Right cardiac atrium (tissue), 5 donors: ENCODE measurements at places on chromosomes 5 and 9.

DNA sequence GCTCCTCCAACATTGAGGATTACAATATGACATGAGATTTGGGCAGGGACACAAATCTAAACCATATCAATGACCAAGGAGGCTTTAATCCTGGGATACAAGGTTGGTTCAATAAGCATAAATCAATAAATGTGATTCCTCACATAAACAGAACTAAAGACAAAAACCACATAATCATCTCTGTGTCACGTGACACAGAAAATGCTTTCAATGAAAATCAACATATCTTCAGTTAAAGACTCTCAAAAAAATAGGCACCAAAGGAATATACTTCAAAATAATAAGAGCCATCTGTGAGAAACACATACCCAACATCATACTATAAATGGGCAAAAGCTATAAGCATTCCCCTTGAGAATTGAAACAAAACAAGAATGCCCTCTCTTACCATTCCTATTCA is 604.9 kb downstream of the SEMA5A start:
- DNase-seq = no peak

DNA sequence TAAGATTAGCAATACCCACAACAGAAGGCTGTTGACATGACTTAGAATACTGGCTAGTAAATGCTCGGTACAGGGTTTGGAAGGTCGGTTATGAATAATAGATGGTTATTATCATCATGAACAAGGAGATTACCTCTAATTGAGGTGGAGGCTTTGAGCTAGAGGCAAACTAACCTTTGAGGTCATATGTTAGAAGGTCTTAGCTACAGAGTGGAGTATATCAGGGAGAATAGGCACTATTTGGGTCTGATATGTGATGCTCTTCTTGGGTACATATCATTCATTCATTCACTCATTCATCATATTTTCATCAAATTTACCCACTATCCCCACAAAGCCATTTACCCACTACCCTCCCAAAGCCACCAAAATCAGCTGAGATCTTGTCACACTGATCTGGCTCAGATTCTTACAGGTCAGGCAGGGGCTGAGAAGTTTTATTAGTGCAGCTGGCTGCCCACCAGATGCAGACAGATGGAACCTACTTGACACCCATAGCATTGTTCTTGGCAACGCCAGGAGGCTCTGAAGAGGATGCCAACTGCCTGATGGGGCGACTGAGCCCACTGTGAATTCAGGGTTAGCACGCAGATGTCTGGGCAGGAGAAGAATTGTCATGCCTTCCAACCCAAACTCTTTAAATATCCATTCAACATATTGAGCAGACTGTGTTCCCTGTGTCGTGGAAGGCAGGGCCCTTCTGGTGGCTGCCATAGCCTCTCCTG is 90.2 kb upstream of the SH3PXD2B start:
- DNase-seq = no peak

DNA sequence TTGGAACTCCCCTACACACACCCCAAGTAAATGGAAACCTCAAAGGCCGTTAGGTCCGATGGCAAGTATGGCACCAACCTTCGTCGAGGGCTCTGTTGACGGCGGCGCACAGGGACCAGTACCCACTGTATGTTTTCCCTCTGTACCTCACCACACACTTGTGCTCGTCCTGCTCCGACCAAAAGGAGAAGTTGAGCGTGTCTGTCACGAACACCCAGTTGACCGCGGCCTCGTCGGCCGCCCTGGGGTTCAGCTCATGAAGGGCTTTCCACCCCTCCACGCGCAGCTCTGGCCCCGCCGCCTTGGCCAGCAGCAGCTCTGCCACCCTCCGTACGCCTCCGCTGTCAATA is 24.0 kb downstream of the HNRNPK start:
- DNase-seq = peak; percentile 79

GRCh38 chr9:71504636-71505035 is 263.7 kb downstream of the CEMIP2 start:
- DNase-seq = no peak

GRCh38 chr5:4883360-4883759 is 256.8 kb upstream of the ADAMTS16 start:
- DNase-seq = peak; percentile 75

- peak; percentile 73 for DNase-seq
These were observed 11.4 kb downstream of the PCDHGA12 start for GRCh38 chr5:141441571-141442170.

DNA sequence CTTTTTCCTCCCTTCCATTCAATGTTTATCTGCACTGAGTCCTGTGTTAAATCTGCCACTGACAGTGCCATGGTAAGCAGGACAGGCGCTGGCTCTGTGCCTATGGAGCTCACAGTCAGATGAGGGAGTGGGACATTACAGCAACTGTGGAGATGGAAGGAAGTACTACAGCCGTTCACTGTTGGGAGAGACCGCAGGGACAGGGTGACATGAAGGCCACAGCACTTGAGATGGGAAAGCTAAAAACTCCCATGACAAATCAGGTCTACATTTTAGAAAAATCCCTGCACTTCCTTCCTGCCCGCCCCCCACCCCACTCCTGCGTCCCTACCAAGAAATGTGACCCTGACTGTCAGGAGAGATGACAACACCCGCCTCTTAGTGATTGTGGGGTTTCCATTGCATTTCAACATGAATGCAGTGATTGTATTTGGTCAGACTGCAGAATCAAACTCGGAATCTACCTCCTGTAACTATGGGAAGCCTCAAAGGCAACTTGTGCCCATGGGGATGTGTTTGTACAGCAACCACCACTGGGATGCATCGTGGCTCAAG is 56.4 kb downstream of the GTF3C4 start:
- DNase-seq = no peak

DNA sequence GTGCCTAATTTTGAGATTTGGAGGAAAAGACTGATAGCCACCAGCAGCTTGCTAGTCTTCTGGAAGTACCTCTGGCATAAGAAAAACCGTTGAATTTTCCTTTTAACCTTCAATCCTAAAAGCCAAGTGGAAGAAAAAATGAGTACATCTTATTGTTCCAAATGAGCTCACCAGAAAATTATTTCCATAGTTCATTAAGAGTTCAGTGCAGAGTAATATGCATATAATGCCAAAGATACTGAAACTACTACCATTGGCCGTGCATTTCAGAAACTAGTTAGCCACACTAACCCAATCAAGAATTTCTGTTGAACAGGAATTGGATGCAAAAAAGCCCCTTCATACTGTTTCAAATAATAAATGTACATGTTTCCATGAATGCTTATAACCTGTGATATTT is 607.9 kb downstream of the KCTD16 start:
- DNase-seq = no peak

DNA sequence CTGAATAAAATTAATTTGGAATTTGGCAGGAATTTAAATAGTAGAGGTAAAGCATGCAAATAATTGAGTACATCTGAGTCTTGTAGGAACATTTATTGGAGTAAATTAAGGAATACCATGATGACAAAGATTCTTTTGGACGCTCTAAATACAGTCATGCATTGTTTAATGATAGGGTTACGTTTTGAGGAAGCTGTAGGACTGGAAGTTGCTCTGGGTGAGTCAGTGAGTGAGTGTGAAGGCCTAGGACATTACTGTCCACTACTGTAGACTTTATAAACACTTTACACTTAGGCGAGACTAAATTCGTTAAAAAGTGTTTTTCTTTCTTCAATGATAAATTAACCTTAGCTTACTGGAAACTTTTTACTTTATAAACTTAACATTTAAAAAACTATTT is 113.0 kb downstream of the FAM170A start:
- no peak for DNase-seq

GRCh38 chr9:88106492-88106891 is 31.8 kb downstream of the SPATA31C2 start:
- DNase-seq = no peak

- peak; percentile 9 for DNase-seq
These were observed 5.3 kb downstream of the RALGDS start for GRCh38 chr9:133115604-133116345.

GRCh38 chr9:109802491-109802890 is 22.5 kb downstream of the PALM2AKAP2 start:
- DNase-seq = no peak

DNA sequence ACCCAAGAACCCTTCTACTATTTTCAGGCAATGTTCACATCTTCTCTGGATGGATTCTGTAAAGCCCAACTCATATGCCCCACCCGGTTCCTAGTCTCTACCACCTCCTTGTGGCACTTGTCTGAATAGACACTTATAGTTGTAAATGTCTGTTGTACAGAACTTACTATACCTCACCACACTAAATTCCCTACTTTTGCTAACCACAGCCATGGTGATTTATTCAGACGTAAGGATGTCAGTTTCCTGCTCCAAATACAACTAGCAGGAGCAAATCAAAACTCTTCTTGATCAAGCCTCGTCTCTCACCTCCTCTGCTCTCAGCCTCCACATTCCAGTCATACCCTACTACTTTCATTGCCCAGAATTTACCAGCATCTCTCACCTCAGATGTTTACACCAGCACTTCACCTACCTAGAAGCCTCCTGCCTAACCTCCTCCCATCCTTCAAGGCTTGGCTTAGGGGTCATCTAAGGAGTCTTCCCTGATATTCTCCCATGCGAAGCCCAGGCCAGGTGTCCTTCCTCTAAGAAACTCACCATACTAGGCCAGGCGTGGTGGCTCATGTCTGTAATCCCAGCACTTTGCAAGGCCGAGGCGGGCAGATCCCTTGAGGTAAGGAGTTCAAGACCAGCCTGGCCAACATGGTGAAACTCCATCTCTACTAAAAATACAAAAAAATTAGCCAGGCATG is 75.5 kb downstream of the MAPKAP1 start:
- no peak for DNase-seq

- no peak for DNase-seq
These were observed 2.4 kb upstream of the TXN start for GRCh38 chr9:110258690-110259091.

GRCh38 chr5:127019928-127020327 is 10.4 kb downstream of the MARCHF3 start:
- no peak for DNase-seq

- DNase-seq = no peak
These were observed 93.3 kb downstream of the MELK start for GRCh38 chr9:36665921-36666431.

DNA sequence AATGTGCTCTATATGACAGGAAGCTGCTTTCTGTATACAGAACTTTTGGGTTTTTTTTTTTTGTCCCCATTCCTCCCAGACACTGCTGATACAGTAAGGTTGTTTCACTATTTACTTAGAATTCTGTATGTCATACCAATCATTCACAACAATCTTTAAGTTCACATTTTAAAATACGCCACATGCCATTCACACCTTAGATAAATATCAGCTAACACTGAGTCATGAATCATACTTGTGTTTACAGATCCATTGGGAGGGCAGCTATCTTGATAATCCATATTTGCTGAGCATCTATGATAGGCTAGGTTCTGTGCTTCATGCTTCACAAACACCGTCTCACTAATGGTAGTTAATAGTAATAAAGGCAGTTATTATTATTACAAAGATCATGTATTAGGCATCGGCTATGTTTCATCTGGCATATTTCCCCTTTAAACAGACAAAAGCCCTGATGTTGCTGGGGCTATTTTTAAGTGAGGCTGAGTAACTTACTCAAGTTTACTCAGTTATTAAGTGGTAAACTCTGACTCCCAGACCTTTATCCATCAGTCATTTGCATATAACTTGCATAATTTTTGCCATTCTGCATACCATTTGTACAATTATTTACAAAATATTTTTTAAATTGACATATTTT is 152.2 kb upstream of the HMHB1 start:
- DNase-seq = no peak

- no peak for DNase-seq
These were observed 56.4 kb downstream of the LHFPL2 start for GRCh38 chr5:78591972-78592700.

GRCh38 chr9:93667006-93667405 is 90.6 kb downstream of the PHF2 start:
- peak; percentile 49 for DNase-seq

- no peak for DNase-seq
These were observed 37.4 kb upstream of the GRAMD2B start for GRCh38 chr5:126385524-126386502.

DNA sequence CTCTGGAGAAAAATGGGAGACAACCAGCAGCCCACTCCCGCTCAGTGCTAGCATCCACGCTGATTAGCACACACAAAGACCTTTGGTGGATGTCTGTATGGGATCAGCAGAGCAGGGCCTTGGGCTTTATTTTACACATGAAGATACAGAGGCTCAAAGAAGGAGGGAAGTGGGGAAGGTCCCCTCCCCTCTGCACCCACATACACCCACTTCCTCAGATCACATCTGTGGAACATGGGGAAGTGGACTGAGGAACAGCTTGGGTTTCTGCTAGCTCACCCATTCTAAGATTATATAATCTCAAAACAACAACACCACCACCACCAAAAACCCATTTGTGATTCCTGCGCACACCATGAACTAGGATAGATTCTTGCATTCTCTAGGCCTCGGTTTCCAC is 14.0 kb downstream of the GGTA1 start:
- no peak for DNase-seq

GRCh38 chr5:145396888-145397287 is 438.3 kb downstream of the PRELID2 start:
- no peak for DNase-seq

- DNase-seq = no peak
These were observed 187.7 kb upstream of the RGMB start for GRCh38 chr5:98585661-98586310.

GRCh38 chr5:160252916-160253315 is 23.6 kb downstream of the FABP6 start:
- no peak for DNase-seq

GRCh38 chr9:29866556-29866955 is 2293.3 kb upstream of the C9orf72 start:
- no peak for DNase-seq

DNA sequence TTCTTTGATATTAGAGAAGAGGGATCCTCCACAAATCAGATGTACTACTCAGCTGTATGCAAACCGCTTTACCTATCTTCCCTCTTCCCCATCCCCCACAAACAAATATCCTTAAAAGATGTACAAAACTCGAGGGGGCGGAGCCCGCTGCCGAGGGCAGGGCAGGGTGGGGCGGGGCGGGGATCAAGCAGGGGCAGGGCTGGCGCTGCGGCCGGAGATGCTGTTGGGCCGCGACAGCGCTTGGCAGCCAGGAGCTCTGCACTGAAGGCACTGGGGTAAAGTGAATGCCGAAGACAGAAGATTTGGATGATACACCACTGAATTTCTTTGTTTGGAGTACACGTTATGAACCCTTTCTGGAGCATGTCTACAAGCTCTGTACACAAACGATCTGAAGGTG is 474.8 kb downstream of the CDH10 start:
- DNase-seq = no peak

GRCh38 chr5:175861337-175862130 is 9.8 kb upstream of the CPLX2 start:
- no peak for DNase-seq

DNA sequence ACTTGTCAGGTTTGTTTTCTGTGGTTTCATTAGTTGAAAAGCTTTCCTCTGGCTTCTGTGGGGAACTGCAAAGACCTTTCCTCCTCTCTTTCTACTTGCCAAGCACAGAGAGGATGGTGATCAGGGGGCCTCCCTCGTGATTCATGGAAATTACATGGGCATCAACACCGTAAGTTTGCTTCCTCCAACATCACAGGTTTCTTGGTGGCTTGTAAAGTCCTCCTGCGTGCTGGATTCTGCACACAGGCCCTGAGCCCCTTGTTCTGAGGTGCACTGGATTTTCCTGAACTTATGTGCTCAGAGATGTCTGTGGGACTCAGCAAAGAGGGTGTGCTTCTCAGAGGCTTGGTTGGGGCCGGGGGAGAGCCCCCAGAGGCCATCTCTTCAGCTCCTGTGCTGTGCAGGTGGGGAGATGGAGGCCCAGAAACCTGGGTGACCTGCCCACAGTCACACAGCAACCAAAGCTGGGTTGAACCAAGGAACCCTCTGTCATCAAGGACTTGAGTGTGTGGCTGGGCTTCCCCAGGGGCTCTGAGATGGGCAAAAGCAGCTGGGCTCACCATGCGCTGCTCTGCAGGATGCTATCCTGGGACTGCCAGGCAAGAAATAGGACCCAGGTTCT is 36.5 kb downstream of the RGS3 start:
- no peak for DNase-seq
